Stimulated activated CD8-positive, alpha-beta memory T cell treated with anti-CD3 and anti-CD28 coated beads, Interleukin-7, amount 100 ng/mL, for 48 hours (primary cell): ENCODE measurements at places on chromosomes 1 and 21.

- no peak for DNase-seq
Observed at GRCh38 chr21:33390479-33390878, 12.7 kb upstream of the IFNGR2 start.

GRCh38 chr1:174158767-174159251, 511 bp upstream of the RABGAP1L start:
- no peak for DNase-seq

- no peak for DNase-seq
Observed at GRCh38 chr21:32352526-32352925, 40.3 kb downstream of the URB1 start.

DNA sequence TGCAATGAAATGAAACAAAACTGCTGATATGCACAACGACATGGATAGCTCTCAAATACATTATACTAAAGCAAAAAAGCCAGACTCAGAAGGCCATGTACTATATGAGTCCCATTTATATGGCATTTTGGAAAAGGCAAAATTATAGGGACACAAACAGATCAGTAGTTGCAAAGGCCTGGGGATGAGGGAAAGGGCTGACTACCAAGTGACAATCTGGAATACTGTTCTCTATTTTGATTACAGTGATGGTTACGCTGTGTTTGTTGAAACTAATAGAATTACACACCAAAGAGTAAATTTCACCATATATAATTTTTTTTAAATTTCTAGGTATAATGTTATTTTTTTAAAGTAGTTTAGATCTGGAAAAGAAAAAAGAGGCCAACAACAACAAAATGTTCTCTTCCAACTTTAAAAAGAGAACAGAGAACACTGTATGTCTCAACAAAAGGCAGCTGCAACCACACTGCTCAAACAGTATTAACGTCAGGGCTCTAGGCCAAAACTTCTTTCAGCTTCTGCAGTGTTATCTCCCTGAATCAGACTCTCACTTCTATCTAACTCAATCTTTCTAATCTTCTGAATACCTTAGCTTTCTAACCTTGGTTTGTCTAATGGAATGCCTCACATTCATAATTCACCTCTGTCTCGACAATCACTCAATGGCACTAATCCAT, 75.8 kb downstream of the FOXJ3 start:
- DNase-seq, result no peak

DNA sequence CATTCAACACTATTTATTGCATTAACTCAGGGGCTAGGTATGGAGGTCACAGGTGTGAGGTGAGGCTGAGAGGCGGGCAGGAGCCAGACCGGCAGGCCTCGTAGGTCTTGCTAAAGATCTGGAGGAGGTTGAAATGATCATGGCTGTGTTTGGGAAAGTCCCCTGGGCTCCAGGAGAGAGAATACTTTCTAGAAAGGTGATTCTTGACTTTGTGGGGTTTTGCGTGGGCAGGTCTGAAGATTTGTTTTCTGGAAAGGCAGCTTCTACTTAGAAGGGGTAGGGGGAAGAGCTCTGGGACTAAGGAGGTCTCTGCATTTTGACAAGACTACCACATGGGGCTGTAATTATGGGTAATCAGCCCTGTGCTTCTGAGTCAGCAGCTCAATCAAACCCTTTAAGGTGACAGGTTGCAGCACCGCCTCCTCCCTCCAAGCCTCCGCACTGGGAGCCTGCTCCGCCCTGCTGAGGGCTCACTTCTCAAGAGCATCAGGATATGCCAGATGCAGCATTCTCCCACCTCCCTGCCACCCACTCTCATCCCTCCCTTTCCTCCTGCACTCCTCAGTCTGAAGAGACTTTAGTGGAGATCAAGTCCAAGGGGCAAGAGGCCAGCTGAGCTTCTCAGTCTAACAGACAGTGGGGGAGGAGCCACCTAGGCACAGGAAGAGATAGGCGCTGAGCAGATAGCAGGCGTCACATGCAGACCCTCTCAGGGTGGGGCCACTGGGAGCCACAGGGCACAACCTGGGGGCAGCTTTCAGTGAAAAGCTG, 30.5 kb downstream of the SLC30A1 start:
- no peak for DNase-seq

- no peak for DNase-seq
Observed at GRCh38 chr1:208052926-208053407, 142.0 kb upstream of the CD34 start.

GRCh38 chr1:12764016-12764415, 9.5 kb upstream of the PRAMEF12 start:
- no peak for DNase-seq

- DNase-seq, result peak; percentile 37
Observed at GRCh38 chr1:159091607-159092031, 15.1 kb upstream of the AIM2 start.

DNA sequence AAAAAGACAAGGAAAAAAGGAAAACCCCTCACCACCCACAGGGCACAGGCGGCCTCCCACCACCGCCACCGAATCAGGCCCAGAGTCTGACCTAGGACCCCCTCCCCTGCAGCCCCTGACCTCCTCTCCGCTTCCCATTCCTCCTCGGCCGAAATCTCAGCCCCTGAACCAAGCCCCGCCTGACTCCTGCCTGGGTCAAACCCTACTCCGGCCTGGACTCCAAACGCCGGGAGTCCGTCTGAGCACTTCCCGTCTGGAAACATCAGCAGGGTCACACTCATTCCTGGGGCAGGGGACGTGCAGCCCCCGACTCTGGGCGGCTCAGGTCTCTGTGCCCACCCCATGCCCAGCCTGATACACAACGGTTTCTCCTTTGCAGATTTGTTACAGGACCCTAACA, 26.4 kb upstream of the SUMO3 start:
- no peak for DNase-seq

- no peak for DNase-seq
Observed at GRCh38 chr1:2090216-2090890, 40.1 kb downstream of the PRKCZ start.

- DNase-seq, result no peak
Observed at GRCh38 chr1:119966020-119966419, 69.7 kb upstream of the ADAM30 start.

DNA sequence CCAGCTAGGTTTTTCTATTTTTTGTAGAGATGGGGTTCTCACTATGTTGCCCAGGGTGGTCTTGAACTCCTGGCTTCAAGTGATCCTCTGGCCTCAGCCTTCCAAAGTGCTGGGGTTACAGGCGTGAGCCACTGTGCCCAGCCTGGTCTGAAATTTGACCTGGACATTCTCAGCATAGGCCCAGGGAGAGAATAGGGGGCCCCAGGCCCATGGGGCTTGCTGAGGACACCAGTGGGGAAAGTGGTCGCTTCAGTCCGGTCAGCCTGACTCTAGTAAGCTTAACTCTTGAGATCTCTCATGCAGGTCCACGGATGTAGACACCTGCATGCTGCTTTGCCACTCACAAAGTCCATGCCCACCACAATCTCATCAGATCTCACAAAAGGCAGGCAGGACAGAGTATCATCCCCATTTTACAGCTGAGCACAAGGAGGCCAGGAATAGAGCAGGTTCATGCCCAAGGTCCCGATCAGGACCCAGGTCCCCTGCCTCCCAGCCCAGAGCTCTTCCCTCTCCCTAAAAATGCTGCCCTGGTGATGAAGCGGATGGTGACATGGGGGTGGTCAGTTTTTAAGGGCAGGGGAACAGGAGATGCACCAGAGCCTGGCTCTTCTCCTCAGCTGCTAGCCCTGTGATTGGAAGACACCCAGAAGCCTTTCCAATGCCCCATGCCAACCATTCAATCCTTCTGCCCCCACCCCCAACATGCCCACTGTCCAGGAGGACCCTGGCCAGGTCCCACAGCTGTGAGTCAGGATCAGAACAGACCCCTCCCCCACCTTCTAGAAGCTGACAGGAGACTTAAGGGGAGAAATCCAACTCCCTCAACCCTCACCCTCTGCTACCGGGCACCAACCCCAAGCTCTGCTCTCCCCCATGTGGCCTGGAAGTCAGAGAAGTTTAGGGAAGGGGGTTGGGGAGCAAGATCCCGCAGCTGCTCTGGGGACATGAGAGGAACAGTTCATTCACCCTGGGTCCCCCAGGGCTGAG, 1.8 kb downstream of the FHL3 start:
- no peak for DNase-seq

DNA sequence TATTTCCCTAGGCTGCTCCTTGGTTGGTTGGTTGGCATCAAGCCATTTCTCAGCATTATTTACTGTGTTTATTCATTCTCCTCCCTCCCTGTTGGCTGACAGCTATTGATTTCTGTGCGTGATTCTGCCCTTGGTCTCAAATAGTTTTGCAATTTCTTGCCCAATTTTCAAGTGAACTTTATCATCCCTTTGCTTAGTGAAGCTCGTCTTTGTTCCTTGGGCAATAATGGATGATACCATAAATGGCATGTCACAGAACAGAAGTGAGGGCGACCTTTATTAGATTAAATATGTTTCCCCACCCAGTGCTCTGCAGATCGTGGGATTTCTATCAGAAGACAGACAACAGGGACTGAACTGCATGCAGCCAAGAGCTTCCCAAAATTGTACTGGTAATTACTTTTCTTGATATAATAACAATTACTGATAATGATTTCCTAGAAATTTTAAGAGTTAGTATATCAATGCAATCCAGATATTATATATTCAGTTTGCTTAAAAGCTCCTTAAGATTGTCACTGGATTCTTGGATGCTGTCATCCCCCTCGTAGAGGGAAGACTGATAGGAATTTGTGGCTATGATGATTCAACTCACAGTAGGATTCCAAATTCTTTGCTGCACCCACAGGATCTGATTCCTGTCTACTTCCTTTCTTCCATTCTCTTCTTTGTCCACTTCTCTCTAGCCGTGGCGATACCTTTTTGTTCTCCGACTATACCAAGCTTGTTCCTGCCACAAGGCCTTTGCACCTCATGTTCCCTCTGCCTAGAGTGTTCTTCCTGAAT, 122.1 kb upstream of the KAZN start:
- no peak for DNase-seq
